ENCODE measurements at places on chromosomes 13 and 19. TPM values are rescaled to one million over a fixed set of nuclear protein-coding genes. Genes with fewer than 3 reads are reported as not detected.

- H3K4me1 ChIP-seq, result no peaks in the 10 kb centered on the region
- DNase-seq, result no peak
- no peak overlapping the region for H3K27ac ChIP-seq
- no peaks in the 10 kb centered on the region for H3K36me3 ChIP-seq
Measured at GRCh38 chr13:50616101-50616500, 227.4 kb downstream of the DLEU7 start.

- no peak overlapping the region for H3K27ac ChIP-seq
- H3K36me3 ChIP-seq, result no peaks in the 10 kb centered on the region
- no peak for DNase-seq
- peaks cover 16% of the 10 kb centered on the region for H3K4me1 ChIP-seq
- no peaks in the 10 kb centered on the region for H3K27me3 ChIP-seq
Measured at GRCh38 chr13:26965952-26966700, 205.5 kb downstream of the USP12 start.

DNA sequence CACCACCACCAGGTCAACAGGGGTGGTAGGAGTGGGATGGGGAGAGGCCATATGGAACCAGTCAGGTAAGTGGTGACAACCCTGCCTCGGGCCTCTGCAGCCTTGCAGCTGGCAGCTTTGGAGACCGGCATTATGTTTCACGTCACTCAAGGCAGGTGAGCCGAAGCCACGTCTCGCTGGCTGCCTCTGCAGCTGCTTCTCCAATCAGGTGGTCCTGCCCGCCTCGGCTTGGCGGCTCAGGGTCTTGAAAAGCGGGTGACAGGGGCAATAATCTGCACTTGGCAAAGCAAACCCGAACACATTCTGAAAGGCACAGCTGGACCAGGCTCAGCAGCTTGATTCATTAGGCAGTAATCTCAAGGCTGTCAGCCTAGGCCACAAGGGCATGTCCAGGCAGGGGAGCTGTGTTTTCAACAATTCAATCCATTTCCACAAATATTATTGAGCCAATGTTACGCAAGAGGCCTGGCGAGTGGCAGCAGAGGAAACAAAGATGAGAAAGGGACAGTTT lies 77.4 kb upstream of the PCDH8 start:
- H3K36me3 ChIP-seq, result no peaks in the 10 kb centered on the region
- no peak overlapping the region for H3K27ac ChIP-seq
- H3K4me3 ChIP-seq, result no peak overlapping the region
- DNase-seq, result no peak

GRCh38 chr19:46955813-46956371 lies 63.7 kb upstream of the NPAS1 start:
- no peak for DNase-seq
- H3K27ac ChIP-seq, result no peak overlapping the region
- H3K4me3 ChIP-seq, result no peak overlapping the region
- H3K27me3 ChIP-seq, result no peaks in the 10 kb centered on the region

DNA sequence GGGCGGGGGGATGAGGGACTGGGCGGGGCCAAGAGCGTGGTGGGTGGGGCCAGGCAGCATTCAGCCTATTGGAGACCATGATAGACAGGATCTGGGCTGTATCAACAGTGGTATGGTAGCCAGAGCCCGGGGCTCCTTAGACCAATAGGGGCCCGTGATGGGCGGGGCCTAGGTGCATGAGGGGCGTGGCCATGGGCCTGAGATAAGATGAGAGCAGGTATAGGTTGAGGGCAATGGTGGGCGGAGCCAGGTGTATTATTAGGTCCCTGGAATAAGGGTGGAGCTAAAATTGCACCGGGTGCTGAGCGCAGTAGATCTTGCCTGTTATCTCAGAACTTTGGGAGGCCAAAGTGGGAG lies 5.3 kb downstream of the ABCA7 start:
- H3K27ac ChIP-seq, result no peak overlapping the region
- H3K36me3 ChIP-seq, result no peaks in the 10 kb centered on the region
- no peak for DNase-seq
- H3K4me1 ChIP-seq, result peaks cover 23% of the 10 kb centered on the region
- peaks cover 25% of the 10 kb centered on the region for H3K27me3 ChIP-seq

DNA sequence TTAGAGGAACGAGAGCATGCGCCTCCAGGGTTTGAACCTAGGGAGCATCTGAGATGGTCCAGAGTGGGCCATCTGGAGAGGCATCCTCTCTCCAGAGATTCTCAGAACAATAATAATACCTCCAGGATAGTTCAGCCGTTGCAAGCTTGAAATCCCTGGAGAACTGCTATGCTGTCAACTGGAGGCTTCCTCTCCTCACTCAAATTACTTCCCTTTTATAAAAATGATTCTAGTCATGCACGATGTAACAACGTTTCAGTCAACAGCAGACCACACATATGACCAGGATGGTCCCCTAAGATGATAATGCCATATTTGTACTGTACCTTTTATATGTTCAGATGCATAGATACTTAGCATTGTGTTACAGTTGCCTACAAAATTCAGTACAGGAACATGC lies 108.7 kb downstream of the SHISA2 start:
- no peaks in the 10 kb centered on the region for H3K36me3 ChIP-seq
- H3K27me3 ChIP-seq, result no peaks in the 10 kb centered on the region
- no peak overlapping the region for H3K4me3 ChIP-seq
- DNase-seq, result no peak
- H3K4me1 ChIP-seq, result no peaks in the 10 kb centered on the region
- no peak overlapping the region for H3K27ac ChIP-seq

DNA sequence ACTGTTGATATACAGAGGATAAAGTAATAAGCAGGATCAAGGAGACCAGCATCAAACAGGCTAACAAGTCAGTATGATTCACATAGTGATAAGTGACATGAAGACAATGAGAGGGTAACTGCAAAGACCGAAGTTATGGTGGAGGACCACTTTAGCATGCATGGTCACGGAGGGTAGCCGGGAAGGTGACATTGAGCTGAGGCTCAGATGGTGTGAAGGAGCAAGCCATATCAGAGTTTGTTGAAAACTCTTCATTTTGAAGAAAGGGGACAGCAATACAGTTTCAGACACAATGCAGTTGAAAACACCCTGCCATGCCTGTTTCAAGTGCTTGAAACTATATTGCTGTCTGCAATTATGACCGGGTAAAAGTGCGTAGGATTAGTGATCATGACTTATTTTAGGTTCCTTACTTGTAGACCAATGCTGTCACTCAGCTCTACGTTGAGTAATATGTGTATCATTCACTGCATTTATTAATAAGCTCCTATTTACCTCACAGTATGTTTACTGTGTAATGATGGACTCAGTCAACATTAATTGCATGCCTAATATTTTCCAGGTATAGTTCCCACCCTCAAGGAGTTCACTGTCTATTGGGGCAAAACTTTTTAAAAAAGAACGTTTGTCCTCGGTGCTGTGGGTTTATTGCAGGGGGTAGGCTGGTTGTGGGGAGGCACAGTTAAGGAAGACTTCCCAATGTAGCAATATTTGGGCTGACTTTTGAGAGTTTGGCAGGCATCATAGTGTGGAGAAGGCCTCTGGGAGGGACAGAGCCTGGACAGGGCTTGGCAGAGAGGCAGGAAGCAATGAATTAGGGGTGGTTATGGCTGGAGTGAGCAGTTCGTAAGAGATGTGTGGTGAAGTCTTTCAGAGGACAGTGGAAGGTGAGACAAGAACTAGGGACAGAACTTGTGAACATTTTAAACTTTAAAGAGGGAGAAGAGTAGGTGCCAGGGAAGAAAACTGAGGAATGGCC lies 3.2 kb downstream of the UBAC2 start:
- H3K27me3 ChIP-seq, result no peaks in the 10 kb centered on the region
- no peak overlapping the region for H3K4me3 ChIP-seq
- peaks cover 28% of the 10 kb centered on the region for H3K4me1 ChIP-seq
- DNase-seq, result no peak
- H3K27ac ChIP-seq, result no peak overlapping the region

GRCh38 chr13:95740979-95741320 lies 64.0 kb downstream of the DNAJC3 start:
- peaks cover 4% of the 10 kb centered on the region for H3K36me3 ChIP-seq
- no peak for DNase-seq
- H3K4me1 ChIP-seq, result no peaks in the 10 kb centered on the region
- H3K27ac ChIP-seq, result no peak overlapping the region
- no peaks in the 10 kb centered on the region for H3K27me3 ChIP-seq

- no peak overlapping the region for H3K27ac ChIP-seq
- no peak overlapping the region for H3K4me3 ChIP-seq
- peaks cover 4% of the 10 kb centered on the region for H3K4me1 ChIP-seq
- DNase-seq, result no peak
- no peaks in the 10 kb centered on the region for H3K36me3 ChIP-seq
Measured at GRCh38 chr13:97191142-97191541, 31.0 kb upstream of the MBNL2 start.

DNA sequence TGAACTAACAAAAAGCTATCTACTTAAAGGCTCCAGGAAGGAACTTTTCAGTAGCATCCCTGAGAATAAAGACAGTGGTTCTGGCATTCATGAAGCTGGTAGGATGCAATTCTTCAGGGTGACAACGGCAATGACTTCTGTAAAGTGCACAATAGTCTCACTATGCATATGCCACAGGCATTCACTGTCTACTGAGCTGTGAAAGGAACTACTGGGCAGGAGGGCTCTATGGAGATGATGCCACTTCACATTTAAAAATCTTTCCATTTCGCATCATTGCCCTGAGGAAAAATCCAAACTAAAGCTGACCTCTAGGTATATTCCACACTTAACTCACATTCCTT lies 2020.6 kb upstream of the PCDH20 start:
- DNase-seq, result no peak
- no peaks in the 10 kb centered on the region for H3K4me1 ChIP-seq
- no peak overlapping the region for H3K4me3 ChIP-seq
- H3K27me3 ChIP-seq, result no peaks in the 10 kb centered on the region
- H3K36me3 ChIP-seq, result no peaks in the 10 kb centered on the region
- no peak overlapping the region for H3K27ac ChIP-seq

DNA sequence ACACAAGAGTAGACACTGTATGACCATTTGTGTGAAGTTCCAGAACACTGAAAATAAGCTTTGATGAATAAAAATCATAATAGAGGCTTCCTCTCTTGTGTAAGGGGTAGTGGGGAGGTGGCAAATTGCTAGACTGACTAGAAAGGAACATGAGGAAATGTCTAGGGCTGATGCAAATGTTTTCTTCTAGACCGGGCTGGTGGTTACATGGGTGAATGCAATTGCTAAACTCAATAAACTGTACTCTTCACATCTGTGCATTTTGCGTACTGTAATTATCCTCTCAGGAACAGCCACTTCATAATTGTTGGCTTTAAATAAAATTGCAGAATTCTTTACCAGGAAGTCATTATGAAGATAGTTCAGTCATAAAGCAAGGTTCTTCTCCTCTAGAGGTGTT lies 5.2 kb upstream of the KBTBD7 start:
- DNase-seq, result no peak
- no peak overlapping the region for H3K4me3 ChIP-seq
- H3K27me3 ChIP-seq, result no peaks in the 10 kb centered on the region
- H3K27ac ChIP-seq, result no peak overlapping the region

DNA sequence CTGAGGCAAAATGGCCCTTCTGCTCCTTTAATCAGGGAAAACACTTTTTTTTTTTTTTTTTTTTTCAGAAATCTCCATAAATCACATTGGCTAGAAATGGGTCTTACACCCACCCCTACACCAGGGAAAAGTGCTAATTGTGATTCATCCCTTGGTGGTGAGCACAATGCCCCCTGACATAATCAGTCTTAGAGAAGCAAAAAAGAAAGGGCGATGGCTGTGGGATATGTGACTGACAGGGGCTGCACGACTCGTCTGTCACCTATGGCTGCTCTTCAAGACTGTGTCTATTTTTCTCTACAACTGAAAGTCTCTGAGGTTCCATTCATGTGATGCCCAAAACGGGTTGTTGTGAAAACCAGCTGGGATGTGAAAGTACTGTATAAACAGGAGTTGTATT lies 3.6 kb upstream of the GPC6 start:
- no peaks in the 10 kb centered on the region for H3K27me3 ChIP-seq
- no peak for DNase-seq
- no peaks in the 10 kb centered on the region for H3K4me1 ChIP-seq
- no peaks in the 10 kb centered on the region for H3K36me3 ChIP-seq
- H3K27ac ChIP-seq, result no peak overlapping the region
- H3K4me3 ChIP-seq, result no peak overlapping the region

DNA sequence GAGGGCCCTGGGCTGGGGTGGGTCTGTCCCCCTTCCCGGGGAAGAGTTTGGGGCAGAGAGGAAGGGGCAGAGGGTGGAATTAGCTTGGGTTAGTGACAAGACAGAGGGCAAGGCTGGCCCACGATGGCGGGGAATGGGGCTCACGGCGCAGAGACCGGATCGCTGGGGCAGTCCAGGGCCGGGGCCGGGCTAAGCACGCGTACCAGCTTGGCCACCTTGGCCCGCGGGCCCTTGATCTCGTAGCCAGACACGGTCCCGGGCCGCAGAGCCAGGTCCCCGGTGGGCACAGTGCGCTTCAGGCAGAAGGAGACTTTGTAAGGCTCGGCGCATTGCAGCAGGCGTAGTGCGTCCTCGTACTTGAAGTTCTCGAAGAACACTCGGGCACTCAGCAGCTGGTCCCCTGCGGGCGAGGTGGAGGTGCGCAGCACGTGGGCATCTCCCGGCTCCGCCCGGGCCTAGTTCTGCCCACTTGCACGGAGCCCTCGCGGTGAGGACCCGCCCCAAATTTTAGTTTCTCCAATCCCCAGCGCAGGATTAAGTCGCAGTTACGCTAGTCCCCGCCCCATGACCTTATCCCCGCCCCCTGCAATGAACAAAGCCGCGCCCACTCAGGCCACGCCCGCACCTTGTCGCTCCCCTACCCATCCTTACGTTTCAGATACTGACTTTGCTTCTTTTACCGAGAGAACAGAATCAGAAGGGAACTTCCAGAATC lies 8.6 kb upstream of the HIPK4 start:
- DNase-seq, result no peak
- H3K4me3 ChIP-seq, result peak overlapping the region; percentile 6
- no peaks in the 10 kb centered on the region for H3K27me3 ChIP-seq
- peaks cover 4% of the 10 kb centered on the region for H3K4me1 ChIP-seq
- H3K36me3 ChIP-seq, result no peaks in the 10 kb centered on the region

DNA sequence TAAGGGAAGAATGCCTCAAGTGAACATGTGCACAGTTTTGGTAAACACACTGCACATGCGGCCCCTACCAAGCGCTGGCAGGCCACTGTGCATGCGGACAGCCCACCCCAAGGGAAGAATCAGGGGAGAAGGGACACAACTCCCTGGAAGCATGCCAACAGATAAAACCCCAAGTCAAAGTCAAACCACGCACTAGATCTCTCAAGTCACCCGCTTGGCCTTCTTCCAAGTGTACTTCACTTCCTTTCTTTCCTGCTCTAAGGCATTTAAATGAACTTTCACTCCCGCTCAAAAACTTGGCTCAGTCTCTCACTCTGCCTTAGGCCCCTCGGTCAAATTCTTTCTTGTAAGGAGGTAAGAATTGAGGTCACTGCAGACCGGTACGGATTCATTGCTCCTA lies 4.6 kb upstream of the RFXAP start:
- peak; percentile 8 for DNase-seq
- H3K4me1 ChIP-seq, result peaks cover 10% of the 10 kb centered on the region
- no peaks in the 10 kb centered on the region for H3K27me3 ChIP-seq
- no peak overlapping the region for H3K27ac ChIP-seq

The STARD13 gene
- total RNA-seq, result 125 TPM

The SIGLEC10 gene
- total RNA-seq, result 12.0 TPM

The CASP14 gene
- total RNA-seq, result not detected

The SERP2 gene
- 17.7 TPM for total RNA-seq

The GJB2 gene
- 0.20 TPM for total RNA-seq

The CEACAM16 gene
- not detected for total RNA-seq

All from tibial nerve (tissue), 4 donors.